ENCODE measurements at places on chromosomes 11 and 22.

GRCh38 chr22:23888615-23889401 is 5.4 kb upstream of the MIF start:
- DNase-seq = no peak

- DNase-seq = peak; percentile 65
Observed at GRCh38 chr22:31210556-31211421, 1.3 kb upstream of the LIMK2 start.

DNA sequence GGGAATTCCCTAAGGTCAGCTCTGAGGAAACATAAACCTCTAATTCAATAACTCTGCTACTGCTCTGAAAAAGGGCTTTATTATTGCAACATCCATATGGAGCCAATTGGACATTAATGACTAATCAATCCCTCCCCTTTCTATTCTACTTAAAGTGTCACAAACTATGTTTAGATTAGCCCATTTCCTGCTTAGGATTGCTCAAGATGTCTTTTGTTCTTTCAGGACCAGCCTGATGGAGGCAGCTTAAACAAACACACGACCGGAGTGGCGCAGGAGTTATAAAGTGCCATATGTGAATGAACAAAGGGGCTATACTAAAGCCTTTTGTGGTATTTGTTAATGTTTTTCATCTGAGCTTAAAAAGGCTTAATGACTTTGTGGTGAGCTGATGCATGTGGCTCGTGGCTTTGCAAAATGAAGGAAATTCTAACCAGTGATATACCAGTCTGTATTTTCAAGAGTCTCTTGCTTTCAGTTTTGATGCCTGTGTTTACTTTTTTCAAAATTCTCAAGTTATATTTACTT is 354.4 kb downstream of the SOX6 start:
- peak; percentile 80 for DNase-seq

DNA sequence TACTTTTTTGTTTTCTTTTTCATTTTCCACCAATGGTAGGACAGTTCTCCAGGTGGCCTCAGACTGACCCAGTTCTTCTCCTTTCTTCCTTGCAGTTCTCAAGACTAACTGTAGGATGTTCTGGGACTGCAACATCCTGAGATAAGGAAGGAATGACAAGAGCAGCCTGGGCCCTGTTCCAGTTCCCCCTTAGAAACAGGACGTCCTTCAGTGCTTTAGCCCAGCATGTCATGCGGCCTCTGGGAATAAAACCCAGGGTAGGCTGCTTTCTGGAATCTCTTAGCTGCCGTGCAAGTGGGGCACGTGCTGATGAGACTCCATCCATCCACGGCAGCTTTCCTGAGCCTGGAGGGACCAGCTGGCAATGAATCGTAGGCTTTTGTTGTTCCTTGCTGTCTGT is 24.0 kb upstream of the CADM1 start:
- DNase-seq = no peak

DNA sequence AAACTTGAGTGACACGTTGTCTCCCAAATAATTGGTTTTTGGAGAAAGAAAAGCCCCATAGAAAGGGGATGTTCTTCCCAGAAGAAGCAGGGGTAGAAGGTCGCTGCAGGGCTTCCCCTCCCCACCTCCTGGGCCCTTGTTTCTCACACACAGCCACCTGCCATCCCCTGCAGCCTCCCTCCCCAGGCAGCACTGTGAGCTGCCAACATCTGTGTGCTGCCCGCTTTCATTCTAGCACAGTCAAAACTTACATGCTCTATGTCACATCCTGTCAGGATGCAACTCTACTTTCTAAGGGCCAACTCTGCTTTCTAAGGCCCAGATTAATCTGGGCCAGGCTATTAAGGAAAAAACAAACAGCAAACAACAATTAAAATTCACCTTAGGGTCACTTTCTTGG is 309.4 kb upstream of the ZC3H12C start:
- DNase-seq = peak; percentile 18

DNA sequence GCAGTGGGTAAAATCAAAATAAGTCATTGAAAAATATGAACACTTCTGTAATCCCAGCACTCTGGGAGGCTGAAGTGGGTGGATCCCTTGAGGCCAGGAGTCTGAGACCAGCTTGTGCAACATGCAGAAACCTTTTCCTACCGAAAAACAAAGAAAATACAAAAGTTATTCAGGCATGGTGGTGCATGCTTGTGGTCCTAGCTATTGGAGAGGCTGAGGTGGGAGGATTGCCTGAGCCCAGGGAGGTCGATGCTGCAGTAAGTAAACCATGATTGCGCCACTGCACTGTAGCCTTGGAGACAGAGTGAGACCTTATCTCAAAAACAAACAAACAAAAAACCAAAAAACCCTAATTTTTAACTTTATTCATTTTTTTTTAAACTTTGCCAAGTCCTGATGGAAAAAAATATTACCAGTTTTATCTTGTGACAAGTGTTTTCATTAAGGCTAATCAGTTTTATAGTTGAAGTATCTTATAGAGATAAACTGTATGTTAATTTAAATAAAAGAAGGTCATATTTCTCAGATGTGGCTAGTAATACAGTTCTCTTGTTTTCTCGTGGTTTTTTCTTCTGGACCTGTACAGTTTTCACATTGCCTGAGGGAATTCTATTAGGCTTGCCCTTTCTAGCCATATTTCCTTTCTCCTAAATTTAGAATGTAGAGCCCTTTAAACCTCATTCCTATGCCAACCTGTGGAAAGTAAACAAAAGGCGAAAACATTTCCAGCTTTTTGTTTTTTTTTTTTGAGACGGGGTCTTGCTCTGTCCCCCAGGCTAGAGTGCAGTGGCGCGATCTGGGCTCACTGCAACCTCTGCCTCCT is 9.4 kb downstream of the HIPK3 start:
- DNase-seq = no peak

- no peak for DNase-seq
Observed at GRCh38 chr11:64559351-64560138, 31.5 kb upstream of the SLC22A12 start.

GRCh38 chr11:117435326-117435725 is 107.7 kb downstream of the CEP164 start:
- DNase-seq = no peak

DNA sequence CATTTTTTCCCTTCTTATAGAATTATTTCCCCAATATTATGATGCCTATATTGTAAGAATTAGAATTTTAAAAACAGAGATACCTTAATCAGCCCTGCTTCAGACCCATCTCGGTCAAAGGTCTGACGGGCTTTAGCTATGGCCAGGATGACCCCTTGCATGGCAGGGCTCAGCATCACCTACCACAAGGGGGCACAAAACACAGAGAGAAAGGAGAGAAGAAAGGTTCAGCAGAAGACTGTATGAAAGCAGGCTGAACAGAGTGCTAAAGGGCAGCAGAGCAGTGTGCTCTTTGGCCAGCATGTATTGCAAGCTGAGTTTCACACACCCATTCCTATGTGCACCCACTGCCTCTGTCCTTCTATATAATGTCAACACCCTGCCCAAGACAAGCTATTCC is 26.8 kb downstream of the CLDN25 start:
- peak; percentile 65 for DNase-seq

DNA sequence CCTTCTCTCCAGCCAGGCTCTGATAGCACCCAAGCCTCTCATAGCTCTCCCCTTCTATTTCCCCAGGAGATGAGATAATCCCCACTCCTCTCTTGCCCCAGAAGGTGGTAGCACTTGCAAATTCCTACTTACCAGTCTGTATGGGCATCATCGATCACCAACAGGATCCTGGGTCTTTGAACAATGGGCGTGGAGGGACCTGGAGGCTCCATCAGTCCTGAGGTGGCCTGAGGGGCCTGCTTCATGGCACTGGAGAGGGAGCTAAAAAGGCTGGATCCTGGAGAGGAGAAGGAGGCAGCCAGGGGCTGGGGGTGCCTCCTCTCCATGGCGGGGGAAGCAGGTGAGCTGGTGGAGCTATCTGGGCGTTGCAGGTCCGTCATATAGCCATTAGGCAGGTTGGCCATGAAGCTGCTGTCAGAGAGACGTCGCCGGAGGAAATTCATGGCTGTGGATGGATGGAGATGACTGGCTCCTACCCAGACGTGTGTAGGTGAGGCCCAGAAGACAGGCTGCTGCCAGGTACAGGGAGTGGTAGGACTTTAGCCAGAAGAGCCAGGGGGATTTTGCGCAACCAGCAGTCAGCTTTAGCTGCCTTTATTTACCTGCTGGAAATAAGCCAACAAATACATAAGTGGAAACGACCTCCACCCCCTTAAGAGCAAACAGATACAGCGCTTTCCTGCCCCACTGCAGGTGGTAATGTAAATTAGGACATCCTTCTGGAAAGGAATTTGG is 51.8 kb downstream of the SYN3 start:
- DNase-seq = no peak

GRCh38 chr11:22681281-22681812 is 14.9 kb downstream of the GAS2 start:
- no peak for DNase-seq

- no peak for DNase-seq
Observed at GRCh38 chr11:64360448-64360921, 1.5 kb downstream of the RPS6KA4 start.

GRCh38 chr22:42060489-42060888 is 10.1 kb downstream of the NAGA start:
- DNase-seq = no peak

- no peak for DNase-seq
Observed at GRCh38 chr11:28615542-28615941, 507.4 kb downstream of the METTL15 start.

DNA sequence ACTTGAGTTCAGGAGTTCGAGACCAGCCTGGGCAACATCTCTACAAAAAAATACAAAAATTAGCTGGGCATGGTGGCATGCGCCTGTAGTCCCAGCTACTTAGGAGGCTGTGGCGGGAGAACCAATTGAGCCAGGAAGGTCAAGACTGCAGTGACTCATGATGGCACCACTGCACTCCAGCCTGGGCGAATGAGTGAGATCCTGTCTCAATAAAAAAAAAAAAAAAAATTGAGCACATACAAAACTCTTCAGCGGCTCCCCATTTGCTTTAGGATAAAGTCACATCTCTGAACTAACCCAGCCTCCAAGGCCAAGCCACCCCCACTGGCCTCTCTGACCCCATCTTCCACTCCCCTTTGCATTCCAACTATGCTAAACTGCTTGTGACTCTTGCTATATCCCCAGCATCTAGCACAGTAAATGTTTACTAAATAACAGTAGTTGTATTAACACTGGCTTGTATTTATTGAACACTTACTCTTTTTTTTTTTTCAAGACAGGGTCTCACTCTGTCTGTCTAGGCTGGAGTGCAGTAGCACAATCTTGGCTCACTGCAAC is 28.9 kb downstream of the CREB3L1 start:
- no peak for DNase-seq

- no peak for DNase-seq
Observed at GRCh38 chr11:30775233-30775522, 189.0 kb upstream of the MPPED2 start.

GRCh38 chr22:38578505-38578904 is 8.5 kb upstream of the DMC1 start:
- peak; percentile 65 for DNase-seq

DNA sequence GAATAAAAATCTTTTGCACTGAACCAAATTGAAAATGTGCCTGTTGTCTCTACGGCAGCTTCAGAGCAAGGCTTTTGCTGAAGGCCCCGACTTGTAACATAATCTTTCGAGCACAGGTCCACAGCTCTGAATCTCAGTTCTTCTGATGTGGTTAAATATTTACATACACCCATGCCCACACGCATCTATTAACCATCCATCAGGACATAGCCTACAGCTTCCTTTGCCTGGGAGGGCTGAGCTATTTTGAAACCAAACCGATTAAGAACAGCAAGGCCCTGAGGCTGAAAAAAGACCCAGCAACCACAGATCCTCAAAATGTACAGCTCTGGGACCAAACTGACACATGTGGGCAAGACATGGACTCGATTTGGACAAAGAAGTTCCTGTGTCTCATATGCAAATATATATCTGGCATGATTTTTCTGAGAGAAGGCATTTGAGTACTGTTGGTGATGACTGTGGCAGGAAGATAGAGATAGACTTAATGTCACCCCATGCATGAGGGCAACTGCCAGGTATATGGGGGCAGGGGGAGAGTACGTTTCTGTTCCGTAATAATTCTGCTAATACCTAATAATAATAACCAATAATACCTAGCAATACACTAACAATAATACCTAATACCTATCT is 322.7 kb upstream of the PLET1 start:
- no peak for DNase-seq

DNA sequence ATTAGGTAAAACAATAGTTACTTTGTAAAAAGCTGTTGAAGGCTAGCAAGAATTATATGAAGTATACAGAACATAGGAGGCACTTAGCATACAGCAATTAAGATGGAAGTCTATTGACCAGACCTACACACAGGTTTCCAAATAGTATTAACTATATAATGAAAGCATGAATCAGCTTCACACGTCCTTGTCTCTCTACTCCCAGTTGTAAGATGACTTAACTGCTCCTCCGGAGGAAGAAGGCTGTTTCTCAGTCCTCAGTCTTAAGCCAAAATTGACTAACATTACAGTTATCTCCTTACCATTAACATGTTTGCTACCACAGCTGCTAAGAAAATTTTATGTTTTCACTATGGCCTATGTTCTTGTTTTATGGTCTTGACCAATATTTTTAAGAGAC is 24.7 kb downstream of the SIK3 start:
- no peak for DNase-seq

GRCh38 chr11:72015511-72016061 is 16.9 kb downstream of the IL18BP start:
- DNase-seq = peak; percentile 53

DNA sequence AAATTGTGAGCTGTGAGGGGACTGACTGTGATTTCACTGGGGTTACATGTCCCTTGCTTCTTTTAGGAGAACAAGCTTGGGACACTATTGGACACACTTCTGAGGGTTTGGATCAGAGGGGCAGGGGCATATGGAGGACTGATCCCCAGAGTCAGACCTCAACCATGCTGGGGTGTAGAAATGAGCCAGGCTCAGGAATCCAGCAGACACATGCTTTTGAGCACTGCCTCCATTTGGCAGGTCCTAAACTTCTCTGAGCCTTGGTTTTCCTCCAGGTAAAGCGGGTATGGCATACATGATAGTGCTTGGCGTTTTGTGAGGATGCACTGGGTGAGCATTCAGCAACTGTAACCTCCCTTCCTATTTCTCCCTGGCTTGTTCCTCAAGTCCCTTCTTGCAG is 74.7 kb downstream of the ADAMTS15 start:
- no peak for DNase-seq

- DNase-seq = peak; percentile 25
Observed at GRCh38 chr11:57370251-57370650, 10.7 kb downstream of the PRG3 start.

GRCh38 chr11:32032478-32032877 is 58.4 kb upstream of the RCN1 start:
- no peak for DNase-seq

DNA sequence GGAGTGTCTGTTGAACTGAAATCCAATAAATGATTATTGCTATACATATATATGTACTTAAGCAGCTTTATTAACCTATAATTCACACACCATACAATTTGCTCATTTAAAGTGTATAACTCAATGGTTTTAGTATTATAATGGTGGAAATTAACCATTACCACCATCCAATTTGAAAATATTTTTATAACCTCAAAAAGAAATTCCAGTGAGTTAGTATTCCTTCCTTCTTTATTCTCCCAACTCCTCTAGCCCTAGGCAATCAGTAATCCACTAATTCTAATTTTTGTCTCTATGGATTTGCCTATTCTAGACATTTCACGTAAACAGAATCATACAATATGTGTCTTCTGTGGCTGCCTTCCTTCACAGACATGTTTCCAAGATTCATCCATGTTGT is 64.8 kb downstream of the MAPK1 start:
- DNase-seq = no peak
